Stimulated activated CD4-positive, alpha-beta T cell treated with anti-CD3 and anti-CD28 coated beads, Interleukin-15, amount 100 ng/mL, for 1 hour (primary cell): ENCODE measurements at places on chromosomes 7 and 10.

GRCh38 chr7:122448893-122449589 lies 144.5 kb upstream of the FEZF1 start:
- no peak for DNase-seq

GRCh38 chr10:47299611-47300428 lies at the start of gene GDF10:
Gene GDF10, plus strand, starts transcription at chr10:47300197. Its CDS starts 455 bp downstream, at chr10:47300652.
- no peak for DNase-seq

DNA sequence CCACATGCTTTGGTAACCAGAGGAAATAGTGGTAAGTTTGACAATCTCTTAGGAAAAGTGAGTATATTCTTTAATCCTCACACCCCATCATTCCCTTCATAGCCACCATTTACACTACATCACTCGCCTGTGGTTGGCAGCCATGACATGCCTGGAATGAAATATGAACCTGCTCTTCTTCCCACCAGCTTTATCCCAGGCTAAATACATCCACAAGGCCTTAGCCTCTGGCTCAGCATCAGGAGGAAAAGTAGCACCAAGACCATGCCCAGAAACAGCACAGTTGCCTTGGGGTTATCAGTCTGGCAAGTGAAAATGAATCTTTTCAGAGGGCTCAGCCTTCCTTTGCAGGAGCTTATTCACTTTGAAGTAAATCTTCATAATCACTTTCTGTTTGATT lies 40.3 kb downstream of the SGCE start:
- no peak for DNase-seq

DNA sequence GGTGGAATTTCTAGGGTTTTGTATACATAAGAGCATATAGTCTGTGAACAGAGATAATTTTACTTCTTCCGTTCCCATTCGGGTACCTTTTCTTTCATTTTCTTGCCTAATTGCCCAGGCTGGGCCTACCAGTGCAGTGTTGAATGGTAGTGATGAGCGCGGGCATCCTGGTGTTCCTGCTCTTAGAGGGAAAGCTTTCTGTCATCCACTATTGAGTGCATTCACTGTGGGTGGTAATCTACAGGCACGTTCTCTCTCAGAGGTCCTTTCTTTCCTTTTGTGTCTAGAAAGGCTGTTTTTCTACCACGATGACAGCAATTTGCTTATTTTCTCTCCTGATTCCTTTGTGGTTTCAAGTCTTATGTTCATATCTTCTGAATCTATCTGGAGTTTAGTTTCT lies 65.0 kb downstream of the INPP5A start:
- no peak for DNase-seq

DNA sequence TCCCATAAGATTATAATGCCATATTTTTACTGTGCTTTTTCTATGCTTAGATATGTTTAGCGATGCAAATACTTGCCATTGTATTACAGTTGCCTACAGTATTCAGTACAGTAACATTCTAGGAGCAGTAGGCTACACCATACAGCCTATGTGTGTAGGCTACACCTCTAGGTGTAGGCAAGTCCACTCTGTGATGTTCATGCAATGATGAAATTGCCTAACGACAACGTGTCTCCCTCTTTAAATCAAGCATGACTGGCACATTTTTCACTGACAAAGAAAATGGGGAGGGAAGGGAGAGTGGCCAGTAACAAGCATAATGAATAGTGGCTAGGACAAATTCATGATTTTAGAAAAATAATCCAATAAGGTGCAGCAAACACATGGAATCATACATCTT lies 1.7 kb downstream of the NCAPG2 start:
- DNase-seq, result no peak

- DNase-seq, result no peak
Measured at GRCh38 chr7:101518336-101518735, 110.8 kb downstream of the MYL10 start.

GRCh38 chr7:78121888-78122287 lies 323.3 kb downstream of the PHTF2 start:
- no peak for DNase-seq

DNA sequence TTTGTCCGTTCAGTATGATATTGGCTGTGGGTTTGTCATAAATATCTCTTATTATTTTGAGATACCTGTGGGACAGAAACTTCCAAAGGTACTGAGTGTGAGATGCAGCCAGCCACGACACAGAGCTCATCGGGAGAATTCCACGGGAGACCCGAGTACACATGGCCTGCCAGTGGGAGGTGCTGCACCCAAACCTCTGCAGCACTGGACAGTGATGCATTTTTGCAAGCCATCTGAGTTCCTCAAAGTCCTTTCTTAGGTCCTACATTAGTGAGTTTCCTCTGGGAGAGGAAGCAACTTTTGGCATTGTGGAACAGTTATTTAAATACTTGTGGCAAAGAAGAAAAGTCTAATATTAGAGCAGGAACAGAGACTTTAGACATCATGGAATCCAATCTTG lies 77.5 kb downstream of the ARID5B start:
- DNase-seq, result no peak

- no peak for DNase-seq
Measured at GRCh38 chr7:96304573-96304972, 17.3 kb downstream of the SLC25A13 start.
